Right atrium auricular region (tissue), 2 donors: ENCODE measurements at places on chromosomes 5 and 9. TPM values are rescaled to one million over a fixed set of nuclear protein-coding genes. Genes with fewer than 3 reads are reported as not detected.

- no peak for DNase-seq
Observed at GRCh38 chr9:36891341-36891811, 142.7 kb downstream of the PAX5 start.

DNA sequence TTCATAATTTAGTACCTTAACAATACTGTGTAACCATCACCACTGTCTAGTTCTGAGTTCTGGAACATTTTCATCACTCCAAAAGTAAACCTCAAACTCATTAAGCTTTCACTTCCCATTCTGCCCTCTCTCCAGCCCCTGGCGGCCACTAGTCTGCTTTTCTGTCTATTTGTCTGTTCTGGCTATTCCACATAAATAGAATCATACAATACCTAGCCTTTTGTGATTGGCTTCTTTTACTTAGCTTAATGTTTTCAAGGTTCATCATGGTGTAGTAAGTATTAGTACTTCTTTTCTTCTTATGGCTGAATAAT, 138.7 kb downstream of the RAPGEF6 start:
- DNase-seq: no peak

DNA sequence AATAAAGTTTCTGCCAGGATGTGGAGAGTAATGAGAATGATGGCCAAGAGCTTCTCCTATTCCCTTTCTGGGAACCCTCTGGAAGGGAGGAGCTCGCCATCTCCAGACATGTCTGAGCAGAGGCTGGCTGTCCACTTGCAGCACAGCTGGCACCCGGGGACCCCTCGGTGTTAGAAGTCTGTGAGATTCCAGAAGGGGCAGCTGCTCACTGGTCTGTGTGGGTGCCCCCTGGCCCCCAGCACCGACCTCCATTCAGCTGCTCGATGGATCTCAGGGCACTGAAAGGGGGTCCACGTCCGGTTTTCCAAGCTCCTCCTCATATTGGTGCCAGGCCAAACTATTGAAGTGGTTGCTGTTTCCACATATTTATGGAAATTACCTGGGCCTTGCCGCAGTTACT, 3.6 kb upstream of the FAM163B start:
- no peak for DNase-seq

GRCh38 chr9:19409401-19410194, 789 bp downstream of the ACER2 start:
- DNase-seq: peak; percentile 62

The FBXW5 gene
- total RNA-seq: 203 TPM

- DNase-seq: peak; percentile 87
Observed at GRCh38 chr5:38809388-38810359, 36.1 kb upstream of the OSMR start.

GRCh38 chr5:97422678-97423077, 239.6 kb upstream of the RIOK2 start:
- DNase-seq: no peak

DNA sequence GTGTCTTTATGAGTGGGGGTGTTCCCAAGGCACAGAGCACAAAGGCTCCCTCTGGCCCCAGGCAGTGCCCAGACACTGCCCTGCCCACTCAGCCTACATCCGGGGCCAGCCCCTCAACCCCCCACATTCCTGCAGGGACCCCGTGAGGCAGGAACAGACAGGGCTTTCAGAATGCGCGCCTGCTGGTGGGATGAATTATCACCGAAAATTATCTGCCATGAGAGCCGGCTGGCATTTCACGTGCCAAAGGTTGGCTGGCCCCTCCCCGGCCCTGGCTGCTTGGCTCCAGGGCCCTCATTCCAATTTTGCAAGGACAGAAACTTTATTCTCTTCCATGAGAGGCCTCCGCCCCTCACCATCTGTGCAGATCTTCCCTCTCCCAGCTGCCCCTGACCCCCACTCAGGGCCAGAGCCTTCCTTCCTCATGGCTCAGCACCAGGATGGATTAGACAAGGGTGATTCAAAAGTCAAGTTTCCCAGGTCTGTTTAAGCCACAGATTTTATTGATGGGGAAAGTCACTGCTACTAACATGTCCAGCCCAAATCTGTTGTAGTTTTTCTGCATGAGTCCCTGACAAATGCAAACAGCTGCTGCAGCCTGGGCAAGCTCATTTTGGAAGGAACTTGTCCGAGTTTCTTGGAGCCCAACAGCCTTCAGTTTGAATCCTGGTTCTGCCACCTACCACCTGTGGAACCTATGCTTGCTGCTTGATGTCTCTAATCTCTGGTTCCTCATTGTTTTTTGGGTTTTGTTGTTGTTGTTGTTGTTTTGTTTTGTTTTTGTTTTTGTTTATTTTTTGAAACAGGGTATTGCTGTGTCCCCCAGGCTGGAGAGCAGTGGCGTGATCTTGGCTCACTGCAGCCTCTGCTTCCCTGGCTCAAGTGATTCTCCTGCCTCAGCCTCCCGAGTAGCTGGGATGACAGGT, 32.3 kb upstream of the WDR38 start:
- DNase-seq: no peak

The NDUFS6 gene
- total RNA-seq: 130 TPM

GRCh38 chr5:71891406-71891805, 172.3 kb downstream of the CARTPT start:
- DNase-seq: no peak

The CSF2 gene
- not detected for total RNA-seq

The REEP5 gene
- total RNA-seq: 140 TPM
